ENCODE measurements at places on chromosomes 11 and 22.

GRCh38 chr11:102883141-102883540, 8.4 kb upstream of the MMP12 start:
- no peak for DNase-seq

- DNase-seq = no peak
These were observed 561 bp downstream of the TRMT112 start for GRCh38 chr11:64316672-64317324.

DNA sequence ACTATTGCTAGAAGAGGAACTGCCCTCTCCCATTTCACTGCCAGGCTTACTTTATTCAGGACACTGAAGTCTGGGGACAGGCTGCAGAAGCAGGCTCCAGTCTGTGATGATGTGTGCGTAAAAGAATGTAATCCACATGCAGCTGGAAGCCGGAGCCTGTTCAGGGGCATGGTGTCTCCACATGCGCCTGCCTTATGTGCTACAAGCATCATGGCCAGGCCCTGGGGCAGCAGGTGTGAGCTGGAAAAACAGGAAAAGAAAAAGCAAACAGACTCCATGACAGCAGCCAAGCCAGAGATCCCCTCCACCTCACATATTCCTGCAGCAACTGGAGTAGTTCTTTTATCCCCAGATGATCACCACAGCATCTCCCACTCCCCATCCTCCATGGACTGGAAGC, 33.4 kb downstream of the ARFGAP2 start:
- no peak for DNase-seq

DNA sequence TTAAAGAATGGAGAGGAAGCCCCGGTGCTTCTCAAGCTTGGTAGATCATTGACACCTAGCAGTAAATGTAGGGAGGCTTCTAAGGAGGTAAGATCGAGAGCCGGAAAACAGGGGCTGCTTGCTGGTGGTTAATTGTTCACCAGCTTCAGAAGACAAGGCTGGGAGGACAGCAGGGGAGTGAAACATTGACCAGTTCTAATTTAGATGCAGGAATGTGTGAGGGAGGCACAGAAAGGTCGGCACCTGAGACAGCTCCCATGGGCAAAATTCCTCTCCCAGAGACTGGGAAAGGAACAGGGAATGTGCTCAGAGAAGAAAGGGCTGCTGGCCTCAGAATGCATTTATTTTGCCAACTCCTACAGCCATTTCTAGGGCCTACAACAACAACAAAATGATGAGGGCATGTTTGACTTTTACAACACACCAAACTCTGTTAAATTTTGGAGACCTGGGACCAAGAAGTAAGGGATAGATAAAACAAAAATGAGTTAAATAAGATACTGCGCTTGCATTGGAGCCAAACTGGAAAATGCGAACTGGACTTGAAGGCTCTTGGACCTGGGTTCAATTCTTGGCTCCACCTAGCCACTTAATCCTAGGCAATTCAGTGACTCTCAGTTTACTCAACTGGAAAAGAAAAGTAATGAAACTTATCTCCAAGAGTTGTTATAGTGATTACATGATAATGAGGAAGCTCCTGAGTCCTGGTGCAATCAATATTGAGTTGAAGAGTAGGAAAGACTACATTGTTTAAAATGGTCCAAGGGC, 31.0 kb downstream of the FZD4 start:
- DNase-seq = no peak

- DNase-seq = no peak
These were observed 25.3 kb downstream of the PARVA start for GRCh38 chr11:12402691-12403120.

- no peak for DNase-seq
These were observed 12.7 kb downstream of the TMEM121B start for GRCh38 chr22:17108256-17109112.

Measured in head of caudate nucleus (tissue), 42 donors.